ENCODE measurements at places on chromosomes 5 and 9.

DNA sequence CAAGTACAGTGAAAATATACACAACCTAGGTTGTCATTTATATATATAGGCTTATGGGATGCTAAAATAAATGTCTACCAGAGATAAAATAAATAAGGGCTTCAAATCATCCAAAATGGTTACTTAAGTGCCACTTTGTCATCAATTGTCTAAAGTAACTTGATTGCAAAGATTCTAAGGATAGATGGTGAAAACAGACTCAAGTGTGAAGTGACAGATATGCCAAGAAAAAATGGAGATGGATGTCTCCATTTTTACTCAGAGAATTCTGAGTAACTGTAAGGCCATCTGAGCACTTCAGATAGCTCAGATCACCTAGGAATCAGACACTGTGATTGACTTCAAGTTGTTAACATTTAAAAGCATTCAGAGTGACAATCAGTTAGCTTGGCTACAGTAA lies 824.3 kb downstream of the PRELID2 start:
- no peak for DNase-seq

DNA sequence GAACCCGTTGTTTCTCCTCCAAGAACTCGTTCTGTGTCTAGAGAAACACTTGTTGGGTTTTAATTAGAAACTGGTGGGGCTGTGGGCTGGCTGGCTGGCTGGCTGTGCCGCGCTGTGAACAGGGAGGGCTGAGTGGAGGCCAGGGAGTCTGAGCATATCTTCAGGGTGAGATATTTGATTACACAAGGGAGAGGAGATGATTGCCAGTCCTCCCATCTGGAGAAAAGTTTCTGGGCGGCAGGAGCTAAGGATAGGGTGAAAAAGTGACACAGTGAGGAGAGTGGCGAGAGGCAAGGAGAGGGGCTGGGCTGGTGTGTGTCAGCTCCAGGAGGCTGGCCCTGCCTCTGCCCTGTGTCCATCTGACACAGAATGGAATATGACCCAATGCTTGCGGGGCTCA lies 63.0 kb downstream of the GDNF start:
- DNase-seq: no peak

GRCh38 chr5:159765135-159765433 lies 151.2 kb upstream of the ADRA1B start:
- DNase-seq: no peak

GRCh38 chr5:61808091-61808490 lies 476.0 kb downstream of the ZSWIM6 start:
- no peak for DNase-seq

DNA sequence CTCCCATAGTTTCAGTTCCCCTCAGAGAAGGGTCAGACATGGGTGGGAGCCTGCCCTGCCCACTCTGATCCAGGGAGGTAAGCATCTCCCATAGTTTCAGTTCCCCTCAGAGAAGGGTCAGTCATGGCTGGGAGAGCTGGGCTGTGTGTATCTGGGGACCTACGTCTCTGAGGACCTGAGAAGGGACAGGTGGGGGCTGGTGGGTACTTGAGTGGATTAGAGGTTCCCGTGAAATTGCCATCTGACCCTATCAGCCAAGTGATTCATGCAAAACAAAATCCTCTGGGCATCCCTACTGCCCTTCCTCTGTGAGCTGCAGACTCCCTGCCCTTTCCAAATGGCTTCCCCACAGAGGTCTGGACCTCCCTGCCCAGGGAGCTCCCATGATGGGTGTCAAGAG lies 3.9 kb downstream of the ENHO start:
- DNase-seq: no peak

GRCh38 chr5:101424530-101425175 lies 521.6 kb upstream of the ST8SIA4 start:
- no peak for DNase-seq

DNA sequence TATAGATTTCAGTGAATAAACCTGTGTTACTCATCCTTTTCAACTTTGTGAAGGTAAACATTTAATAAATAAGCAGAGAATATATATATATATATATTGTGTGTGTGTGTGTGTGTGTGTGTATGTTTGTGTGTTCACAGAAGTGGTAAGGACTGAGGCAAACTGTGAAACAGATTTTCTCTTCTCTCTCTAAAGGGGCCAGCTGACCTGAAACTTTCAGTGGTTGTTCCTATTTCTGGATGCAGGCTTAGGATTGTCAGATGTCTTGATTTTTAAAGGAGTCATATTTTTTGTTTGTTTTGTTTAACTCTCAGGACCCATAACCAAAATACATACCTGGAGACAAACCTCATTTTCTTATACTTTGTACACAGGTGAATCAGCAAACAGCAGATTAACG lies 714.9 kb upstream of the MEF2C start:
- DNase-seq: no peak

DNA sequence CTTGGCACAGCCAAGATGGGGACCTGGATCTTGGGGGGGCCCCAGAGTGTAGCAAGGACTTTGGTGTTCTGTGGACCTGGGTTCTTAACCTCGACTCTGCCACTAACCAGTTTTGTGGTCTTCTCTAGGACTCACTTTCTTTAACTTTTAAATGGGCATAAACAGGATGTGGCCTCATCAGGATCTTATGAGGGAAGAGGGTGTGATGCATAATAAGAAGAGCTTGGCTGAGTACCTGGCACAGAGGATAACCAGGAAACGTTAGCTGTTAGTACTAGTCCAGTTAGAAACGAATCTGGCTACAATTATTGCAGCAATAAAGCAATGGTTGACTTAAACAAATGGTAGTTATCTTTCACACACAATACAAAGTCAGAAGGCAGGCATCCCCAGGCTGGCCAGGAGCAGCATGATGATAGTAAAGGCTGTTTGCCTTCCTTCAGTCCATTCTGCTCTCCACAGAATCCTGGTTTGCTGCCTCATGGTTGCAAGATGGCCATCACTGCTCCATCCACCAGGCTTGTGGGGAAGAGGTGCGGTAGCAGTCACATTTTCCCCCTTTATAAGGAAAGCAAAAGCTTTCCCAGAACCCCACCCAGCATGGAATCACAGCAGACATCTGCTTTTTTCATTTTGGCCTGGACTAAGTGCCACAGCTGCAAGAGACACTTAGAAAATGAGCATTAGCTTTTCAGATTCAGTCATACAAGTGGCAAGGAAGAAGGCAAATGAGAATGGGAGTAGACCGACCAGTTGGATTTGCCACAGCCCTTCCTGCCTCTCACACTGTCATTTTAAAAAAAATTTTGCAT lies 225.0 kb downstream of the AOPEP start:
- no peak for DNase-seq

DNA sequence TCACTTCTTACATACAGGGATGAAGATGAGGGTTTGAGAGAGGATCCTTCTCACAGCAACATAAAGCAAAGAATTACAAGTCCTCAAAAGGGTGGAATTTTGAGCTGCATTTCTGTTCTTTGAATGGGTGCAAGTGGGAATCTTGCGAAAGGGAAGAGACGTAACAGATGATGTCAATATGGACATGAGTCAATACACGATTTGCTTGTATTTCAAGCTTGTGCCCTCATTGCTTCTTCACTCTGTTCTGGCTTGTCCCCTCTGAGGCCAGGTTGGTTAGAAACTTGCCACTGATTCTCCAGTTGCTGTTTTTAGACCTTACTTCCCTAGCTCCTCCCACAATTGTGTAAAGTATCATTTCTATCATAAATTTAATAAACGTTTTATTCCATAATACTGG lies 104.8 kb upstream of the CLINT1 start:
- DNase-seq: no peak

Data from stimulated activated CD8-positive, alpha-beta memory T cell treated with anti-CD3 and anti-CD28 coated beads, Interleukin-15, amount 100 ng/mL, for 4 hours (primary cell).